ENCODE measurements at places on chromosomes 1 and 21.

- peak; percentile 52 for DNase-seq
Observed at GRCh38 chr1:119771016-119771415, 2.3 kb upstream of the HMGCS2 start.

- no peak for DNase-seq
Observed at GRCh38 chr1:233383984-233384383, 56.5 kb downstream of the MAP3K21 start.

GRCh38 chr1:1167398-1167821 lies 6.3 kb upstream of the TTLL10 start:
- no peak for DNase-seq

DNA sequence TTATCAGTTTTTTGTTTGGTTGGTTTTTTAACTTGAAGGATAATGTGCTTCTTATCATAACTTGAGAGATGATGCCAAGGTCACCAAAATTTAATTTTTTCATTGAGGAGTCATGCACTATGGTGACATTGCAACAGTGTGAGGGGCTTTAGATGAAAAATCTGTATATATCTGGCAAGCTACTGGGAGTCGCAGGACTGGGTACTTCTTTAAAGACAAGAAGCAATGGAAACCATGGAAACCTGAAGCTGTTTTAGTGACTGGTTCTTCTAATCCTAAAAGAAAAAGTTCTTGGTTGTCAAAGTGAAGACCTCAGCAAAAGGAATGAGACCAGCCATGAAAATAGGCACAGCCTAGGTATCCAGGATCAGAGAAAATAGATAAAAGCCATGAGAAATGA lies 31.1 kb downstream of the ZC3H11B start:
- no peak for DNase-seq

DNA sequence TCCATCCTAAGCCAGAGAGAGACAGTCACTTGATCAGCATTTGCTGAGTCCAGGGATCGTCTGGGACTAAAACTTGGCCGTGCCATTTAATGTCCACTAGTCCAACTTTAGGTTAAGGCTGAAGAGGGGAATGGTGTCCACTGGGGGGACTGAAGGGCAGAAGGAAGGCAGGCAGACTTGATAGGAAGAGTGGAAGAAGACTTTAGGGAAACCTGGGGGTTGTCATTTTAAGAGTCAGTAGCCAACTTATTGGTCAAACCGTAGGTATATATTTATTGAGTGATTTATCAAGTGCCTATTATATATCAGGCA lies 1.3 kb upstream of the LMOD1 start:
- no peak for DNase-seq

DNA sequence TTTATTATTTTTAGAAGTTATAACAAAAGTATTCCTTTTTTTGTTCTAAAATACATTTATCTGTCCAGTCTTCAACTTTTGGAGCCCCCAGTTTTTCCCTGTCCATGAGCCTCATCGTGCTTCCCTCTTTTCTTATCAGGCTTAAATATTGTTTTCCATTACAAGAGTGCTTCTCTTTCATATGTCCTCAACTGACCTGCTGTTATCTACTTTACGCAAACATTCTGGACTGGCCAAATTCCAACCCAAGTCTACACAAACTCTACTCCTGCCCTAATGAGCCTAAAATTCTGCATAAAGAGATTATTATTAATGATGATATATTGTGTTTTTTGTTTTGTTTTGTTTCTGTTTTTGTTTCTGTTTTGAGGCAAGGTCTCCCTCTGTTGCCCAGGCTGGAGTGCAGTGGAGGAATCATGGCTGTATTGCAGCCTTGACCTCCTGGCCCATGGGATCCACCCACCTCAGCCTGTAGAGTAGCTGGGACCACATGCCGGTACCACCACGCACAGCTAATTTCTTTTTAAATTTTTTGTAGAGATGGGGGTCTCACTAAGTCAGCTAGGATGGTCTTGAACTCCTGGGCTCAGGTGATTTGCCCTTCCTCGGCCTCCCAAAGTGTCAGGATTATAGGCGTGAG lies 318.8 kb upstream of the NEGR1 start:
- DNase-seq, result no peak

DNA sequence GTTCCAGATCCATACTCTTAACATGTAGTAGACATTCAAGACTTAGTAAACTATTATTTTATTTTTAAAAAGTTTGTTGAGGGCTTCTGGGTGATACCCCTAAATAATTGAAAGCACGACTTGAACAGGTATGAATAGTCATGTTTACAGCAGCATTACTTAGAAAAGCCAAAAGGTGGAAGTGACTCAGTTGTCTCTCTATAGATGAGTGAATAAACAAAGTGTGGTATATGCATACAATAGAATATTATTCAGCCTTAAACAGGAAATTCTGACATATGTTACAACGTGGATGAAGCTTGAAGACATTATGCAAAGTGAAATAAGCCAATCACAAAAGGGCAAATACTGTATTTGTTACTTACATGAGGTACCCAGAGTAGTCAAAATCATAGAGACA lies 26.5 kb downstream of the TSNAX start:
- no peak for DNase-seq

DNA sequence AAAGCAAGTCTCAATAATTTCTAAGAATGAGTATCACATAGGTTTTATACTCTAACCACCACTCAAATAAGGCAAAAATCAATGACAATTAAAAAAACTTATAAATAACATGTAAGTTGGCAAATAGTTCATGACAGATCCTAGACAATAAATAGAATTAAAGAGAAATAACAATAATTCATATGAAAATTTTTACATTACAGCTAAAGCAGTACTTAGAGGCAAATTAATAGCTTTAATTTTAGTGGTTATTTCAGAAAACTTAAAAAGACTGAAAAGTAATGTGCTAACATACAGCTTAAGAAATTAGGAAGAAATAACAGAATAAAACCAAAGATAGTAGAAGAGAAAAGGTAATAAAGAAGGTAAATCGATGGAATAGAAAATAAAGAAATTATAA lies 179.9 kb upstream of the SPAG17 start:
- DNase-seq, result no peak

All from renal cortical epithelial cell (primary cell).